ENCODE measurements at places on chromosomes 3 and 15.

GRCh38 chr15:55942332-55942731 is 51.1 kb downstream of the NEDD4 start:
- DNase-seq = no peak

GRCh38 chr15:96276438-96277210 is 53.9 kb upstream of the NR2F2 start:
- DNase-seq = no peak

DNA sequence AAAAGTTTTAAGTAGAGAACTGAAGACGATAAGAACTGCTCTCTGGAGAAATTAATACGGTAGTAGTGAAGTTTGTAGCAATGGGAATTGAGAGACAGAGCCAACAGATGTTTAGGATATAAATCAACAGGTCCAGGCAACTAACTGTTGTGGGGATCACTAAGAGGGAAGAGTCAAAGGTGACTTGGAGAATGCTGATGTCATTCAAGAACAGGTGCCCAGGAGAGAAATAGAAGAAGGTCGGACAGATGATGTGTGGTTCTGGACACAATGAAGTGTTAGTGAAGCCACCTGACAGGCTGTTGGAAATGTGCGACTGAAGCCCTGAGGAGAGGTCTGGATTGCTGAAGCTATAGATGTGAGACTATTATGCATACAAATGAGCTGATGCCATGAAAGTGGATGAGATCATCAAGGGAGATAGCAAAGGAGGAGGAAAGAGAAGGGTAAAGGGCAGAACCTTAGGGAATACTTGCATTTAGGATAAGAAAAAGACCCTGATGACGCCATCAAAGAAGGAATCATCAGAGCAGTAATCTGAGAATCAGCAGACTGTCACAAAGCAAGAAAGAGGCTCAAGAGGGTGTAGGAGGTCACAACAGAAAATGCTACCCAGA is 183.7 kb downstream of the FRMD5 start:
- DNase-seq = no peak

GRCh38 chr15:82832601-82833361 is 23.4 kb downstream of the WHAMM start:
- DNase-seq = no peak

DNA sequence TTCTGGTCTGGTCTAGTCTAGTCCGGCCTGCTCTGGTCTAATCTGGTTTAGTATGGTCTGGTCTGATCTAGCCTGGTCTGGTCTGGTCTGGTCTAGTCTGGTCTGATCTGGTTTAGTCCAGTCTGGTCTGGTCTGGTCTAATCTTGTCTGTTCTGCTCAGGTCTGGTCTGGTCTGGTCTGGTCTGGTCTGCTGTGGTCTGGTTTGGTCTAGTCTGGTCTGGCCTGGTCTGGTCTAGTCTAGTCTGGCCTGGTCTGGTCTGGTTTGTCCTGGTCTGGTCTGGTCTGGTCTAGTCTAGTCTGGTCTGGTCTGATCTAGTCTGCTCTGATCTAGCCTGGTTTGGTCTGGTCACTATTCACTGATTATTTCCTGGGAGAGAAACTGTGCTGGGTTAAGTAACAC is 84.1 kb upstream of the PRR23E start:
- DNase-seq = no peak

DNA sequence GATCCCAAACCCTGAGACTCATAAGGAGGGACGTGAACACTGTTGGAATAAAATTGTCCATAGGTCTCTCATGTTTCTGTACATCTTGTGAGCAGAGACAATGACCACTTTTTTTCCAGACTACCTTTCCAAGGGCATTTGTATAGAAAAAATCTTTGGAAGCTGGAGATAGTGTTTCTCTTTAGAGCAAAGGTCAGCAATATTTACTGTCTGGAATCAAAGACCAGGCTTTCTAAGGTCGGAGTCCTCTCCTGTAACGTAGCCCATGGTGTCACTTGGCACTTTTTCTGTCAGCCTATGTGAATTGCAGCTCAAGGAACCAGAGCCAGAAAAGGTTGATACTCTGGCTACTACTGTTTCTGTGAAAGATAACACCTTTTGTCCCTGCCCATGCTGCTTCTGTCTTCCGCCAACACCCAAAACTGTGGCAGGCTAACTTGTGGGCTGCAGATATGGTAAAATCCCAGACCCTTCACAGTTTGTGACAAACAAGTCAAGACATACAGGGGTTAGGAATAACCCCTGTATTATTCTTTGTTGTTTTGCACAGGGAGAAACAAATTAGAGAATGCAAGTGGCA is 578.3 kb downstream of the GRM7 start:
- no peak for DNase-seq

DNA sequence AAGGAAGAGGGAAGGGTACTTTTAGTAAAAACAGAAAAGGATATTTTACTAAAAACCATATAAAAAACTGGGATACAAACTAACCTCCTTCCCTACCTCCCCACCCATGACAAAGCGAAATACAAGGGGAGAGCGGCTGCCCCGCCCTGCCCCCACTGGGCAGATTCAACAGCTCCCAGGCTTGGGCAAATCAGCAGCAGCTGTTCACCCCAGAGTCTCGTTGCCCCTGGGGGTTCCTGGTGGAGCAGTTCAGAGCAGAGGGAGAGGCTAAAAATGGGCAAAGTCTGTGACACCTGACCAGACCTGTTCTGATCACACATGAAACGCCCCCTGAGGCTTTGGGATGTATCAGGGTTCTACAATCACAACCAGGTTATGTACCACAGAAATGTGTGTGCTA is 2.5 kb upstream of the ETFA start:
- DNase-seq = no peak

GRCh38 chr3:190289989-190290388 is 32.3 kb downstream of the CLDN1 start:
- no peak for DNase-seq

DNA sequence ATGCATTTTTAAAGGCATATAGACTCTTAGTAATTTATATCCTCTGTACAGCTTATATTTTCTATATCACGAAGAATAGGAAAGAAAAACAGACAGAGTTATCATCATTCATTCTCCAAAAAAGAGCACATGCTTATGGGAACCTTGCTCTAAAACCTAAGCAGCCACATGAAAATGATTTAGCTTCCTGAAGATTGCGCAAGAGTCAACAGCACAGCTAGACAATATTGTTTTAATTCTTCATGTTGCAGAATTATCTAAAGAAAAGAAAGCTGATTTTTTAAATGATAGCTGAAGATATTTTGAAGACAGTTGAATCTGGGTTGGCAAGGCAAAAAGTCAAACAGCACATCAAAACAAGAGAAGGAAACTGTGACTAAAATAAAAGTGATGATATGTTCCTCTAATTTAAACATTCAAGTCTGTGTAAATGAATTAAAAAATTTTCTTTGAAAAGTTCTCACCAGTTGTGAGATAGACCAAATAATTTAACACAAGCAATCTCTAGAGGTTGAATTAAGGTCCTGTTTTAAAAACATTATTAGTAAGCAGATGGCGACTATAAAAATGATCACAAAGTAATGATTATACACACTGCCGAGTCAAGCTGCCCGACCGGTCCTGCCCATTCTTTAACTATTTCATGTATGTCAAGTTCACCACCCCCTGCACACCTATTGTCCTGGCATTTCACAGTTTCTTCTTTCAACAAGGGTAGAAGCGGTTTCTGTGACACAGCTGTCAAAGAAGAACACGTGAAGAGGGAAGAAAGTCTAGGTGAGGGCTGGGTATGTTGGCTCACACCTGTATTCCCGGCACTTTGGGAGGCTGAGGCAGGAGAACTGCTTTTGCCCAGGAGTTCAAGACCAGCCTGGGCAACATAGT is 74.2 kb upstream of the BHLHE40 start:
- no peak for DNase-seq

DNA sequence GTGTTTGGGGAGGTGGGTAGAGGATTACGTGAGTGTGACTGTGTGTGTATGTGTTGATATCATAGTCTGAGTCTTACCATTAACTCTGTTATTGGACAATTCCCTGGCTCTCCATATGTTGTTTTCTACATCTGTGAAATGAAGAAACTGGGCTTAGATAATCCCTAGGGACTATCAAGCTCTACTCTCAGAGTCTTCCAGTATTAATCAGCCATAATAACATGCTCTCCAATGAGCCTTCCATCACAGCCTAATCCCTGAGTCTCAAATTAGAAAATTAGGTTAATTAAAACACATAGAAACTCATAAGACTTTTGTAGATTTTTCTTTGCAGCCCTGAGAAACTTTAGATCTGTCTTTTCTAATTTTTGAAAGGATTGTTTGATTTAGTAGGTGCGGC is 404.2 kb upstream of the RARB start:
- no peak for DNase-seq

DNA sequence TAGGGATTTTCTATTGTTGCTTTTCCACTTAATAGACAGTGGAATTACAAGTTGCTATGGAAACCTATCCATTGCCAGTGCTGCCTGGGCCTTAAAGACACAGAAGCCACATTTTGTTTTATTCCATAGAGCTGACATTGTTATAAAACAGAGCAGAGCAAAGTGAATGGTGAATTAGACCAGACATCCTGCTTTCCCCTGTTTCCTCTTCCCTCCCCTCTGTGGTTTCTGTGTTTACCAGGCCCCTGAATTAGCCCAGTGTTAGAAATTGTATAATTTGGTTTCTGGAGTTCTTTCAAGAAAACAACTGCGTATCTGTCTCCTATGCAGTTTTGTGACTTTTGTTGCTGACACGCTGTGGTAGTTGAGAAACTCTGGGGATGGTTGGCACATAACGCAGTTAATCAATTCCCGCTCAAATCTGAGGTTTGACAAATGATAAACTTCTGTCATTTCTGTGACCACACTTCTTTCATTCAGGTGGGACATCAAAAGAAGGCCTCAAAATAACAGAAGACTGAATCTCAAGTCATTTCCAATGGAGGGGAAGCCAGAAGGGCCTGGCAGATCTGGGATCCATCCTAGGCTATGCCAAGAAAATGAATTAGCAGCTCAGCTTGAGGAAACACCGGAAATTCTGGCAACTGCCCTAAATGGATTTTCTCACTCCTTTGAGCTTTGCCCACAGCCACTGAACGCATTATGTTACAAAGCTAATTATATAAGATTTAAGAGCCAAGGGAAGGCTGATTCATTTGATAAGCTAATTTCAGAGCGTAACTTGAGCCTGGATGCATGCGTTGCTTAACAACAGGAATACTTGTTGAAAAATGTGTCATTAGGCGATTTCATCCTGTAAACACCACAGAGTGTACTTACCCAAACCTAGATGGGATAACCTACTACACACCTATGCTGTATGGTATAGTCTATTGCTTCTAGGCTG is 46.9 kb downstream of the NR1D2 start:
- no peak for DNase-seq

DNA sequence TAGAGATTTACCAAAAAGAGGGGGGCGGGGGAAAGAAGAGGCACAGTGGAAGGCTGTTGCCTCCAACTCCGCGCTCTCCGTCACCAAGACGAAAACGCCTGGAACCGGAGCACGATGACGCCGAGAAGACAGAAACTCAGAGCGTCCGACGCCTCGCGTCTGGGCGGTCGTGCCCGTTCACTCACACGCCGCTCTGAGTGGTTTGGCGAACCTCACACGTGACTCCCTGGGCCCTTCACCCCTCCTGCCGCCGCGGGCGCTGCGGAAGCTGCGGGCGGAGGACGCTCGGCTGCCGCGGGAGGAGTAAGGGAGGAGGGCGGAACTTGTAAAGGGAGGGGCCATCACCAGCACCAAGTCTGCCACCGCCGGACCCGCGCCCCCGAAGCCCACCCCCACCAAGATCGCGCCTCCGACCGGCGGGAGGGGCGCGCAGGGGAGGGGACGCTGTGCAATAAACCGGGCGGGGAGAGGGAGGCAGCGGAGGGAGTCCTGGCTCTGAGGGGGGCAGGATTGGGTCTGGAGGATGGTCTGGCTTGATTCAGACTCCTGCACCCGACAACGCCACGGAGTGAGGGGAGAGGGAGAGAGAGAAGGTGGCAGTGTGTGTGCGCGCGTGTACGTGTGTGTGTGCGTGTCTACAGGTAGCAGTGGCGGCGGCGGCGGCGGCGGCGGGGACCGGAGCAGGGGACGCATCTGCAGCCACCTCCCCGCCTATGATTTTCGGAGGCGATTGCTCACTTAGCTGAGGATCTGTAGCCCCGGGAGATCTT is 1.9 kb upstream of the NLGN1 start:
- DNase-seq = peak; percentile 47

- DNase-seq = no peak
Observed at GRCh38 chr15:100705841-100706240, 103.5 kb downstream of the ASB7 start.

- DNase-seq = no peak
Observed at GRCh38 chr15:41483519-41483918, 10.2 kb upstream of the ITPKA start.

DNA sequence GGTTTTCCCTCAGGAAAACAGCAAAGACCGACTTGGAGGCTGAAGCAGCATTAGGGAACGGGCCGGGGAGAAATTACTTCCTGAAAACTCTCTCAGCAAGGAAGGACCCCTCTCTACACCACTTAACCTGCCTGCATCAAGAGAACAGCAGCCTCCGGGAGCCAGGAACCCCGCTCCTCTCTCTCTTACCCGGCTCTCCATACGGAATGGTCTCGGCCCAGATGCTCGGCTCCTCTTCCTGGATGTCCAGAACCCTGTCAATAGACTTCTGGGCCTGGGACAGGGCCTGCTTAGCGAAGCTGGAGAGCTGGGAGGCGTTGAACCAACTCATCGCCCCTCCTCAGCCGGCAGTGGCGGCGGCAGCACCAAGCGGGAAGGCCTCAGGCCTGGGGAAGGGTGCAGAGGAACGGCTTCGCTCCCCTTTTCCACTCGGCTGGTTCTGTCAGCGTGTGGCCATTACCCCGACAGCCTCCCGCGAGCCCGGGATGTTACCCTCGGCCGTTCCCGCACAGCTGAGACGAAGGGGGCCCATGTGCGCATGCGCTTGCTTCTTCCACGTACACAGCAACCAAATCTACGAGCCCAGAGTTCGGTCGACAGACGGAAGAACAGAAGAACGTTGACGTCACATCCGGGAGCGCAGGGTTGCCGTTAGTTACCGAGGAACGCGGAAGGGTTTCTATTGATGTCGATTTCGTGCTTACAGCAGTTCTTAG is at the start of gene TMF1:
TMF1 (minus strand) TSS at position 578 of the 716 bp plus-strand sequence; CDS start at position 331, 247 bp downstream.
- peak; percentile 49 for DNase-seq

DNA sequence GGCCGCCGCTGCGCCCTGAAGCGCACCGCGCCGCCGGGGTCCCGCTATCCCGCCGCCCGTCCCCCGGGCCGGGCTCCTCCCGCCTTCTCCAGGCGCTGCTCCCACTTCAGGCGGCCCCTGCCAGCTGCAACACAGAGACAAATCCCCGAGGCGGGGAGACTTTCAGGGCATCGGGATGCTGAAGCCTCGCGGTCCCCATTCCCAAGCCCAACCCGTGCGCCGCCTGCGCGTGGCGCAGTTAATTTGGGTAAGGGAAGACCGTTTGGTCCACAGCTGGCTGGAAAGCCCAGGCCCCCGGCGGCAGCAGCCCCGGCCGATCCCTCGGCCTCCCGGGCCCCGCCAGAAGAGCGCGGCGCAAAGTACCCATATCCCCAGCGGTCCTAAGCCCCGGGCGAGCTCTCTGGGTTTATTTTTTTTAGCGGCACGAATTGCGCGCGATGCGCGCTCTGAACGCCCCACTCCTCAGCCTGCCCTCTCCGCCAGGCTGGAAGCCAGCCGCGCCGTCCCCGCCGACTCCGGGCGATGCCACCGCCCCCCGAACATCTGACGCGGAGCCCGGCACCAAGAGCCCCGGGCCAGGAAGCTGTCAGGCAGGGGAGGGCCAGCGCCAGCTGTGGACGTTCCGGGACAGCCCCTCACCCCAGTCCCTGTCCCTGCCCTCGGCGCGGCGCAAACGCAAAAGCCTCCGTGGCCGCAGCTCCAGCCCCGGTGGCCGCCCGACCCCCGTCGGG is 517 bp downstream of the FBN1 start:
- DNase-seq = peak; percentile 26

All from HuH-7.5 (cell line).